CD4-positive, alpha-beta T cell treated with Interleukin-6 for 4 hours (primary cell): ENCODE measurements at places on chromosomes 6 and 20.

DNA sequence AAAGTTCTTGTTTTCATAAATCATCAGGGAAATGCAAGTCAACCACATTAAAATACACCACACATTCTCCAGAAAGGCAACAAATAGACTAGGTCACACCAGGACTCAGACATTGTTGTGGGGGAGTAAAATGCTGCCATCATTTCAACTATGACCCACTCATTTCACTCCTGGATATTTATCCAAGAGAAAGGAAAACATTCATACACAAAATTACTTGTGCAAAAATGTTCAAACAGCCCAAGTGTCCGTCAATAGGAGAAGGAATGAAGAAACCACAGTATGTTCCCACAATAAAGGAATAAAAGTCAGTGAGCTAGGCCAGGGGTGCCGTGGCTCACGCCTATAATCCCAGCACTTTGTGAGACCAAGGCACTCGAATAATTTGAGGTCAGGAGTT, 81.5 kb upstream of the QKI start:
- DNase-seq, result no peak

DNA sequence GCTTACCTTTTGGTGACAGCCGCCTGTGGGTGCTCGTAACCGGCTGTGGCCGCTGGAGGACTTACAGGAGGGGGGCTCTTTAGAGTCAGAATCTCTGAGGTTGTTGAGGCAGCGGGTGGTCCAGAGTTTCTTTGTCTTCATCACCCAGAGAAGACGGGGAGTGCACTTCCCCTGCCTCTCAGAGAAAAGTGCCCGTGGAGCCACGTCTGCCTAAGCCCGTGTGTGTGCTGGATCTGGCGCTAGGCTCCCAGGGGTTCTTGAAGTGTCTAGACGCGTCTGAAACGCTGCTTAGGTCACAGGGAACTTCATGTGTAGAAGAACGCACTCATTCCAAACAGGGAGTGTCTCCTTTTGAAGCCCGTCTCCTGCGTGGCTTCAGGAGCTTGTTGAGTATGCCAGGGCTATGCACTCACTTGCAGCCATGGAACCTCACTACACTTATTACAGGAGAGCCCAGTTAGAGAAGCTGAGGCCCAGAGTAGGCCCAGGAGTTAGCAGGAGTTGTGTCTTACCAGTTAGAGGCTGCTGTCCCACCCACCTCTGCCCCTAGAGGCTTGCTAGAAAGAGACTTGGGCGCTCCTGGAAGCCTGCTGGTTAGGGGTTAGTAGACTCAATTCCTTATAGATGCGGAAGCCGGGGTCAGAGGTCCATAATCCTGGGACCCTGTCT, 1.3 kb downstream of the LSM14B start:
- DNase-seq, result no peak

GRCh38 chr6:104118274-104118673, 741.4 kb downstream of the HACE1 start:
- no peak for DNase-seq

DNA sequence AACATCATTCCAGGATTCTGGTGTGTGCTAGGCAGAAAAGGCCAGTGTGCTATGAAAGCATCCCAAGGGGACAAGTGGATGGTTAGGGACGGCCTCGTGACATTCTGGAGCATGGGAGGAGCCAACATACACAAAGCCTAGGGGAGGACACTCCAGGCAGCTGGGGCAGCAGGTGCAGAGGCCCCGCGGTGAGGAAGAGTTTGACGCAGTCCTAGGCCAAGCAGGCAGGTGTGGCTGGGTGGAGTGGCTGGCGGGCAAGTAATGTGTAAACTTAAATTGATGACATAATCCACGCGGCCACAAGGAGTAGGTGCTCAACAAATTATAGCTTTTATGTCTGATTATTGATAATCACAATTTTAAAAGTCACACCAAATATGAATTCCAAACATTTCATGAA, 93.6 kb downstream of the TMEM242 start:
- no peak for DNase-seq

GRCh38 chr6:153621070-153621469, 418.0 kb upstream of the OPRM1 start:
- DNase-seq, result no peak

GRCh38 chr6:126170978-126171382, 168.9 kb upstream of the CENPW start:
- peak; percentile 12 for DNase-seq

- no peak for DNase-seq
These were observed 108.3 kb downstream of the UBE3D start for GRCh38 chr6:82957171-82957867.

GRCh38 chr6:5081182-5081581, 4.0 kb upstream of the PPP1R3G start:
- no peak for DNase-seq

DNA sequence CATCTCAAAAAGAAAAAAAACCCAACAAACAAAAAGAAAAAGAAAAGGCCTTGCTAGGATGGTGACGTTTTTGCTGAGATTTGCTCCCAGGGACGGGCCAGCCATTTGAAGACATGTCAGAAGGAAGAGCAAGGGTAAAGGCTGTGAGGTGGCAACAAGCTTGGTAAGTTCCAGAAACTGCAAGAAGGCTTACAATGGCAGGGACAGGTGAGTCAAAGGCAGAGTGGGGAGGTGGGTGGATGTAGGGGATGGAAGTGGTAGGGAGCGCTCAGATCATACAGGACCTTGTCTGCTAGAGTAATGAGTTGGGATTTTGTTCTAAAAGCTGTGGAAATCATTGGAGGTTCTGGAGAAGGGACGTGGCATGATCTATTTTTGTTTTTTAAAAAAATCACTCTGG, 4.3 kb downstream of the KIF3B start:
- DNase-seq, result no peak

DNA sequence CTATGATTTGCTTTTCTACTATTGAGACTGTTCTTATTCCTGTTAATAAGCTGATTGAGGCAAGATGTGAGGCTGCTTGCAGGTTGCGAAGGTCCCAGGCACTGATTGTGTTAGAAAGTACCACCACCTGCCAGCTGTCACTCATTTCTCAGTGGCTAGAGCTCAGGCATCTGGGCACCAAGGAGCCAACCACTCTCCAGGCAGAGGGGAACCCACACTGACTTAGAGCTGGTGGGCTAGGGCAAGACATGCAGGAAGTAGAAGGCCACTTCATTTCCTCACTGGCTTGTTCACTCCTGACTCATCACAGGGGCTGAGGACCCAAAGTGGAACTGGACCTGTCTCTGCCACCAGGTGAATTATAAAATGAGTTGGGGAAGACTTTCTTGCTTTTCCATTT, 7.8 kb upstream of the DLL1 start:
- DNase-seq, result no peak

- no peak for DNase-seq
These were observed 179.5 kb upstream of the SOX4 start for GRCh38 chr6:21414065-21414464.
